ENCODE measurements at places on chromosomes 11 and 22. TPM values are rescaled to one million over a fixed set of nuclear protein-coding genes. Genes with fewer than 3 reads are reported as not detected.

Gene CD248
- 83.0 TPM for polyA plus RNA-seq

Gene OR4D5
- not detected for polyA plus RNA-seq

DNA sequence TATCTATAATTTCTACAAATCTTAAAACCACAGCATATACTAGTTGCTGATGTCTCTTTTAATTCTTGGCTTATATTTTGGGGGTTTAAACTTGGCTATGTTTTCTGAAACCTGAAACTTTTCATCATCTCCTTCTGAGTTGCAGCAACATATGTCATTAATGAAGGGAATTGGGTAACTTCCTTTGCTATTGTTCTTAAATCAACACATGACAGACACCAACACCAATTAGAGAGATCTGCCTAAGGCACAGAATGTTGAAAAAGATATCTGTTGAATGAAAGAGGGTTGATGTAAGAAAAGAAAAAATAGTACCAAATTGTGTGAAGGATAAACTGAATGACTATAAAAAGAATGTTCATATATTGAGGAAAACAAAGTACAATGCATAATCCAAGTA is 10.3 kb upstream of the GAS2 start:
- no peak for DNase-seq

DNA sequence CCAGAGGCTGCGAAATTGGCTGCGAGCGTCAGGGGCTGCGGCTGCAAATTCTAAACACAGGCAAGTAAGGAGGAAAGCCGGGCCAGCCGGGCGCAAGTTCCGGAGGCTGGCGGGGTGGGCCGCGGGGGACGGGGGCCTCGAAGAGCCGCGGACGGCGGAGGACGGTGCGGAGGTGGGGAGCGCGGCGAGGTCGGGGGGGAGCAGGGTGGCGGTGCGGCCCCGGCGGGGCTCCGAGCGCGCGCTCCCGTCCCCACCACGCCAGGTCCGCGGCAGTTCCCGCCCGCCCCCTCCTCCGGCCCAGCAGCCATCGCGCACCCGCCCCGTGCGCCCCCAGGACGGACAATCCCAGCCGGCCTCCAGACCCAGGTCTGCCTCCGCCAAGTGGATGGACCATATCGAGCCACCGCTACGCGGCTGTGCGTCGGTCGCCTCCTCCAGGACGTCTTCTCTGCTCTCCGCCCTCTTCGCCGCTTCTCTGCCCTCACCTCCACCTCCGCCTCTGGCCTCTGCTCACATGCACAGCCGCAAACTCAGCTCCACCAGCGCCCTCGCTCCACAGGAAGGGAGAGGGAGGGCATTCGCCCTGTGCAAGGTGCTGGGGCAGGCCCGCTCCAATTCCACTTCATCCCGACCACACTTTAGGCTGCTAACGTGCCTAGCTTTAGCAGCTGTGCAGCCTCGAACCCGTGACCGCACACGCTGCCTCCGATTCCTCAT is 7.2 kb downstream of the ELFN2 start:
- no peak for DNase-seq

DNA sequence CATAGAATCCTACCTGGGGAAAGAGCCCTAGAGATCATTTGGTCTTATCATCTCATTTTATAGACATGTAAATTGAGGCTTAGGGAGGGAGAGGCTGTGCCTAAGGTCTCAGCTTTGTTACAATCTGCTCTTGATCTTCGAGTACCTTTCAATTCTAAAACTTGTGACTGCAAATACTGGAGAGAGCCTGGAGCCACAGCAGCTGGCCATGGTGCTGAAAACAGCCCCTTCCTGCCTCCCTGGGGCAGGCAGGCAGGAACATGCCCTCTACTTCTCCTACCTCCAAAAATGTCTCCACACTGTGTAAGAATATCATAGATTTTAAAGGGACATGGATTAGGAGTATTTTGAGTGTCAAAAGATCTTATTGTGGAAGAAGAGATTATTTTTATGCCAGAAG is 52.2 kb downstream of the C22orf42 start:
- DNase-seq = no peak

GRCh38 chr11:117816846-117817367 is 7.6 kb downstream of the FXYD2 start:
- no peak for DNase-seq

DNA sequence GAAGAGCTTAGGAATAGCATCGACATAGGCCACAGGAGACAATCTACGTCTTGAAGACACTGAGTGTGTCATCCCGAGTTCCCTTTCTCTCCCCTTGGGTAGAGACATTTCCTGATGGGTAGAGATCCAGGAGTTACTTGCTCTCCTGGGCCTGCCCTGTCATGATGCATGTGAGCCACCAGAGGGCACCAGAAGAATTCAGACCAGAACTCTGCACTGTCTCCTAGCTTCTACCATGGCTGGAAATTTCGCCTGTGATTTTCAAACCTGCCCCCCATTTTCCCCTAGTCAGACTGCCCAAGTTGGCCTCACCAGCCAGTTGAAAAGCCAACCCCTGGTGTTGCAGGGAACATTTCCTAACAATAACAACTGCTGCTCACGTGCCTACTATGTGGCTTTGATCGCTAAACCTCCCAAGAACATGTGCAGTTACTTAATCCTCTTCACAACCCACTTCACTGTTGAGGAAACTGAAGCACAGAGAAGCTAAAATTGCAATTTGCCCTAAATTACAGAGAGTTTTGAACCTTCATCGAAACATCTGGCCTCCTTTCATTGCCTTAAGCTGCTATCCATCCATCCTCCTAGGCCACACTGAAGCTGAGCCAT is 47.2 kb downstream of the C11orf58 start:
- no peak for DNase-seq

Data from BJ (cell line).